ENCODE measurements at places on chromosomes 16 and 17. TPM values are rescaled to one million over a fixed set of nuclear protein-coding genes. Genes with fewer than 3 reads are reported as not detected.

TP53TG3 gene
- not detected for total RNA-seq

GRCh38 chr17:78523934-78524655 is 53.1 kb downstream of the DNAH17 start:
- DNase-seq: no peak

GRCh38 chr17:14297161-14297851 is 3.6 kb upstream of the HS3ST3B1 start:
- no peak for DNase-seq

TXNDC11 gene
- total RNA-seq: 51.9 TPM

DNA sequence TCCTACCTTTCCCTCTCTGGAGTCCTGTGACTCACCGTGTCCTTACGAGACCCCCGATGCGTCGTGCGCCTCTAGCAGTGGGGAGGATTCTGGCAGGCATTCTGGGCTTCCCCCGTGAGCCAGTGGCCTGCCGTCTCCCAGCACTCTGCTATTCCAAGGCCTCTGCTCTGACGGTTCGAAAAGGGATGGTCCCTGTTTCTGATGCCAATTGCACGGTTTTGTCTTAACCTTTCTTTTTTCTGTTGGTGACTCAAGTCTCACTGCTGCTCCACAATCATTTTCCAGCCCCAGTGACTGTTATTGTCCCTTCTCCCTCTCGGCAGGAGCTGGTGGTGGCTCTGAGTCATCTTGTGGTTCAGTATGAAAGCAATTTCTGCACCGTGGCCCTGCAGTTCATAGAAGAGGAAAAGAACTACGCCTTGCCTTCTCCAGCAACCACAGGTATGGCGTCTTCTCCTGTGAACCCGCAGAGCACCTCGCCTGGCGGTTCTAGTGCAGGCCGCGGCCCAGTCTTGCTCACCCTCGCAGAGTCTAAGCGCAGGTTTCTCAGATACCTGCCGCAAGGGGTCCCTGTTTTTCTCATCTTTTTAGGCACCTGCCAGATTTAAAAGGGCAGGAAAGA is 100.1 kb upstream of the CHMP6 start:
- DNase-seq: no peak

- no peak for DNase-seq
Measured at GRCh38 chr17:64491034-64491860, 5.6 kb downstream of the POLG2 start.

VASN gene
- total RNA-seq: 26.6 TPM

DNA sequence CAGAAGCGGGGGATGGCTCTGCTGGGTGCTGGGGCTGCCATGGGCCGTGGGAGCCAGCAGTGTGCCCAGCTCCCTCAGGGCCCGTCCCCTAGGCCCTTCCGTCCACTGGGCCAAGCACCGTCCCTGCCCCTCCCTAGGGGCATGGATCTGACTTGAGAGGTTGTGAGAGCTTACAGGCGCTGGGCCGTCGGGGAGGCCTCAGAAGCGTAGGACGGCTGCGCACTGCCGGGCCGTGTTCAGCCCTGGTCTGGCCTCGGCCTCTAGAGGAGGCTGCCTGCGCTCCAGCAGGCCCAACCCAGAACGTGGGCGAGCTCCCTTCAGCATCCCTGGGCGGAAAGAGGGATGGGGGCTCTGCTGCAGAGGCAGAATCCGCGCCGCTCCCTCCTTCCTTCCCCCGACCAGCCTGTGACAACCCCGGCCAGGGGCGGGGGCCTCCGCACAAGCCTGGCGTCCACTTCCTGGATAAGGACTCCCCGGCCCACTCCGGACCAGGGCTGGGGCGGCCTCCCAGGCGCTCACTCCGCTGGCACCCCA is 685 bp upstream of the MPG start:
- no peak for DNase-seq

DNA sequence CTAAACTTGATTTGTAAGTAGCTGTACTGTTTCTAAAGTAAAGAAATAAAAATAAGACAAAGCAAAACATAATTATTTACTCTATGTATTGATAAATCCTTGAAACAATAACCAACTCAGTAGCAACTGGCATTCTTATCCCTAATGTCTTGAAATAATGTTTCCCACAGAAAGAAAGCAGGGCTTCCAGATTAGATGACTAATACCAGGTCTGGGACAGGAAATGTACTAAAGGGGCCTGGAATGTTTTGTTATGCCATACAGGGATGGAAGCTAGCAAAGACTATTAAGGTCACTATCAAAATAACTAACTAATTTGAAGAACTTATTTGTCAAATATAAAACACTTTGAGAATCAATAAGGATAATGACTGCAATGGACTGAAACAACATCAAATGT is 82.1 kb downstream of the CFDP1 start:
- no peak for DNase-seq

- DNase-seq: no peak
Measured at GRCh38 chr16:89094252-89094879, 714 bp downstream of the ACSF3 start.

DNA sequence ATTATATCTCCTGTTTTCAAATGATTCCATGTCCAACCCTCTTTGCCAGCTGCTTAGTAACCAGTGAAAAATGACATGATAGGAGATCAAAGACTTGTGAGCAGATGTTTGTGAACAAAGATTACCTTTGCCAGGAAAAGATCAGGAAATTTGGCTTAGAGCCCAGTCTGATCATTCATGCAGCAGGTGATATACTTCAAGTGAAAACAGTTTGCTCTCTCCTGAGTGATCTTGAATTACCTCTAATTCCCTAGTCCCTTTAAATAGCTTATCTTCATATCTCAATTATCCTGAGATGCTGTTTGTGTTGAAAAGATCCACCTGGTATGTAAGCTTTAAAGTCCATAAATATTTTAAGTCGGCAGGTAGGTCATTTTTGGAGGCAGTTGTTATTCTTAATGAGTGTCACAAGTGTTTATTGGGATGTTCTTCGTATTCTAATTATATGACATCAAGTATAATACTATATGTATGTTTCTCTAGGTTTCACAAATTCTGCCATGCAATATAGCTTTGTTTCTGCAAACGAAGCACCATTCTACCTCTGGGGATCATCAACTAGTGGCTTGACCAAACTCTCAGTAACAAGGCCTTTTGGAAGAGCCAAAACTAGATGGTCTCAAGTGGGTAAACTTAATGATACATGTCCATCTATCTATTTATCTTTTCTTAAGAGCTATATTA is 13.2 kb upstream of the VPS35L start:
- no peak for DNase-seq

GRCh38 chr17:28326114-28326513 is 7.1 kb downstream of the TMEM97 start:
- no peak for DNase-seq

TEKT1 gene
- not detected for total RNA-seq

PTX4 gene
- total RNA-seq: 0.35 TPM

FOXN1 gene
- total RNA-seq: not detected

TNS4 gene
- total RNA-seq: 0.16 TPM

GRCh38 chr16:31253642-31254045 is 6.1 kb upstream of the ITGAM start:
- DNase-seq: no peak

TRAPPC1 gene
- 97.5 TPM for total RNA-seq

CPHXL gene
- not detected for total RNA-seq

CACNA1G gene
- 0.58 TPM for total RNA-seq

DNA sequence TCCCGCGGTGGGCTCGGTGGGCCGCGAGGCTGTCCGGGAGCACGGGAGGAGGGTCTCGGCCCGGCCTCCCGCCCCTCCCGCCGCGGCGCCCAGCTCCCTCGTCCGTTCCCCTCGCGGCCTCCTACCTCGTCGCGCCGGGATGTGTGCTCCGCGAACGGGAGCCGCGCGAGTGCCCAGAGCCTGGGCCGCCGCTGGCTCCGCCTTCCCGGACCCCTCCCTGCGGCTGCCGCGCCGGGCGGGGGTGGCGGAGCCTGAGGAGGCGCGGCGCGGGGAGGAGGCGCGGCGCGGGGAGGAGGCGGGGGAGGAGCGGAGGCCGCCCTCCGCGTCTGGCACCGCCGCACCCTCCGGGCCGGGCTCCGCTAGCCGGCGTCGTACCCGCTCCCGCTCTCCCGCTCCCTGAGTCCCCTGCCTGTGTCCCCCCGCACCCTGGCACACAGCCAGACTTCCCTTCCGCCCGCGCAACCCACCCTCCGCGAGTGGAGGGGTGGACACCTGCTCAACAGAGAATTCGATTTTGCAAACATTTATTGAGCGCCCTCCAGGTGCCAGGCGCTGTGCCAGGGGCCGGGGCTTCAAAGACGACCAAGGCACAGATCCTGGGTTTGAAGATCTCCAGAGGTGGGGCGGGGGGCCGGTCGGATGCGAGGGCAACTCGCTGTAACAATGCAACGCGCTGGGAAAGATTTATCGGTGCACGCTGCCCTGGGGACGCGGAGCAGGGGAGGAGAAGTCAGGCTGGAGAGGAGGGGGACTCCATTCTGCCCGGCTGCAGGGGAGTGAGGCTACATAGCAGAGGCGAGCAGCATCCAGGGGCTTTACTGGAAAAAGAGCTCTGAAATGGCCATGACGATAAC is at the start of gene MPP3:
MPP3 (minus strand) TSS at position 171 of the 854 bp plus-strand sequence. CDS start 1,240 bp downstream, outside the sequence.
- no peak for DNase-seq

DNA sequence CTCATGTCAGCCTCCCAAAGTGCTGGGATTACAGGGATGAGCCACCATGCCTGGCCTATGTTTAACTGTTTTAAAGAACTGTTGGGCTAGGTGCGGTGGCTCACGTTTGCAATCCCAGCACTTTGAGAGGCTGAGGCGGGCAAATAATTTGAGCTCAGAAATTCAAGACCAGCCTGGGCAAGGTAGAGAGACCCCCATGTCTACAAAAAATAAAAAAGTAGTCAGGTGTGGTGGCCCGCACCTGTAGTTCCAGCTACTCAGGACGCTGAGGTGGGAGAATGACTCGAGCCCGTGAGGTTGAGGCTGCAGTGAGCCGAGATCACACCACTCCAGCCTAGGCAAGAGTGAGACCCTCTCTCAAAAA is 1.9 kb upstream of the ITGAL start:
- DNase-seq: no peak

- DNase-seq: peak; percentile 45
Measured at GRCh38 chr16:65763640-65764305, 602.7 kb upstream of the CDH5 start.

NPIPA8 gene
- total RNA-seq: 0.93 TPM

GRCh38 chr16:72917051-72917450 is 130.9 kb downstream of the ZFHX3 start:
- DNase-seq: no peak

DNA sequence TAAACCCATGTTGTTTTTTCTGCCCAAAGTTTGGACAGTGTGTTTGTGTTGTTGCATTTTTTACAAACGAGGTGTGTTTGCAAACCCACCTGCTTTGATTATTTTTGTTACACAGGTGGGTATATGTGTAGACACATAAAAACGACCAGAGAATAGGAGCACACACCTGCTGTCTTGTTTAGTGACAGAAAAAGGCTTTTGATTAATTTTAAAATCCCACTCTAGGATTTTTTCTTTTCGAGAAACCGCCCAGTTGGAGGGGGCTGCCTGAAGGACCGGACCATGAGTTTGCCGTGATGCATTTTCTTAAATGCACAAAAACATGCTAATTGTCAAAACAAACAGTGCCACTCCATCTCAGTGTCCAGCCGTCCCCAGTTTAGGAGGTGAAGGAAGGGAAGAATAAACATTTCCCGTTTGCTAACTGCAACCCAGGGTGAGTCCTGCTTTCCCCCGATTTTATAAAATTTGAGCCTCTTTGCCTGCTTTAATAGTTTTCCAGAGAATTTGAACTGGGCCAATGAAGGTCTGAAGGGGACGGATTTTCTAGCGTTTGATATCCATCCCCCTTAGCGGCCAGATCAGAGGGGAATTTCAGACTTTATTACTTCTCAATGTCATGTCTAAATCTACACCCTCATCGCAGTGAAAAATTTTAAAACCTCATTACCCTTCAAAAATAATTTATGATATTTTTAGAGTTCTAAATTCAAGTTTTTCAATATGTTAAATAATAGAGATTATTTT is 3.2 kb downstream of the FOXC2 start:
- DNase-seq: peak; percentile 33

PLCG2 gene
- total RNA-seq: 33.0 TPM

DNA sequence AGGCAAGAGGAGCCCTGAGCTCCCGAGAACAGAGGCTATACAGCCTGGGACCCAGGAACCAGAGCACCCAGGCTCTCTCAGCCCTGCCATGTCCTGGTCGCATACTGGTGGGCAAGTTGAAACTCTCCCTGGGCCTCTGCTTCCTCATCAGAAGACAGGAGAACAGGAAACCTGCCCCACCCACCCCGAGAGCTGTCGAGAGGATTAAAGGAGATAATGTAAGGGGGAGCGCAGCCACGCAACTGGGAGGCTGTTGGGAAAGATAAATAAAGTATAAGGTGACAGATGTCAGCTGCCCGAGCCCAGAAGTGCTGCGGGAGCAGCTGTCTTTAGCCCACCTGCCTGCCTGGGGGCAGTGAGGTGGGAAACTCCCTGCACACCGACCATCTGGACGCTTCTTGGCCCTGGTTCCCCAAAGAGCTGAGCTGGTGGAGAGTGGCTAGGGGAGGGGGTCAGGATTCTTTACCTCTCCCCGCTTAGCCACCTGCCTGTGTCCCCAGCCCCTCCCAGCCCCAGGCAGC is 6.8 kb downstream of the KIF19 start:
- no peak for DNase-seq

GRCh38 chr17:80323982-80324381 is 63.3 kb downstream of the RNF213 start:
- DNase-seq: no peak

DNA sequence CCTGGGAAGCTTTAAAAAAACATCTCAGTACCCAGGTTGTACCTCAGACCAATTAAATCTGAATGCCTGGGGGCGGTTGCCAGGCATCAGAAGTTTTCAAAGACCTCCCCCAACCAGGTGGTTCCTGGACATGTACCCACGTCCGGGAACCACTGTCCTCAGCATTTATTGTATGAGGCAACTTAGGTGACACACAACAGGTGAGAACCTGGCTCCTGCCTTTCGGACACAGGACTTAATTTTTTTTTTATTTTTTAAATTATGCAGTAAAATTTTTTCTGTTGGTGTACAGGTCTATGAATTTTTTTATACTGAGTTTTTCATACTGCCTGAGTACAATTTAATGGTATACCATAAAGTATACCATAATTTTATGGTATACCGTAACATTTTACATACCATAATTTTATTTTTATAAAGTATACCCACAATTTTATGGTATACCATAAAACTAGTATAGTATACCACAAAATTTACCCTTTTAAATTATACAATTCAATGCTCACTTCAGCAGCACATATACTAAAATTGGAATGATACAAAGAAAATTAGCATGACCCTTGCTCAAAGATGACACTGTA is 38.7 kb upstream of the DHX8 start:
- DNase-seq: no peak

DNA sequence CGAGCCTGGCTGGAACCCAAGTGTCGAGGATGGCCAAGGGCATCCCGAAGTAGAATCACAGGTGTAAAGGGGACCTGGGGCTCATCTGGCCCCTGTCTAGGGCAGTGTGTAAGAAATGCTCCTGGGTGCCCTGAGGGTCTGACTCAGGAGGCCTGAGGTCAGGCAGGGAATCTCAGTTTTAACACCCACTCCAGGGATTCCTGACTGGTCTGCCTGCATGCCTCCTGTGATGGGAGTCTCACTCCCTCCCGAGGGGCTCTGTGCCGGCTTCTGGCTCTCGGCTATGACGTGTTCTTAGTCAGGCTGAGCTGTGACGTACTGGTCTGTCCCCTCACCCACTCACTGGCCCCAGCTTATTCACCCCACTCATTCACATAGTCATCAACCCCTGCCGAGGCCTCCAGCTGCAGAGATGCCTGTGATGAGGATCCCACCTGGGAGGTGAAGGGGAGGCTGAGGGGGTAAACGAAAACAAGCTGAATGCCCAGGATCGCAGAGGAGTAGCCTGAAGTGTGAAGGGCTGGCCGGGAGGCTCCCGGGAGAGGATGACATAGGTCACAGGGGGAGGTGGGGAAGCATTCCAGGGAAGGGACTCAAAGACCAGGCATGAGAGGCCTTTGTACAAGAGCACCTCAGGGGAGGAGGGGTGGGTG is 23.8 kb downstream of the FAM83G start:
- no peak for DNase-seq

Measured in mesenteric fat pad (tissue), 1 donor.